ENCODE measurements at places on chromosomes 4 and X.

GRCh38 chr4:84901173-84901572 lies 65.3 kb downstream of the WDFY3 start:
- no peak for DNase-seq

- no peak for DNase-seq
Observed at GRCh38 chrX:5672099-5672498, 556.6 kb downstream of the NLGN4X start.

DNA sequence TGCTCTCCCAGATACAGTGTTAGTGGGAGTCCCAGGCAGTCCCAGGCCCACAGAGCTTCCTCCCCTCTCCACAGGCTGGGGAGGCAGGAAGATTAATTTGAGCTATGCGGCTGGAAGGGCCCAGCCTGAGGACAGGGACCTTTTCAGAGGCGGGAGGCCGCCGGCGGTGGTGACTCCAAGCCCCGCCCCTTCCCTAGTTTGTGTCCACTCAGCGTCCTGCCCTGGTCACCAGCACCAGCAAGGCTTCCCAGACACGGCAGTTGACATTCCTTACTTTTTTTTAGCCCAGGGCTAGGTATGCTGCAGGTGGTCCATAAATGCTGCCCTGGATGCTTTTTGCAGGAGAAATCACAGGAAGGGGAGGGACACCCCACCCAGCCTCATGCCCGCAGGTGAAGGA lies 67.7 kb upstream of the LRPAP1 start:
- DNase-seq: no peak

DNA sequence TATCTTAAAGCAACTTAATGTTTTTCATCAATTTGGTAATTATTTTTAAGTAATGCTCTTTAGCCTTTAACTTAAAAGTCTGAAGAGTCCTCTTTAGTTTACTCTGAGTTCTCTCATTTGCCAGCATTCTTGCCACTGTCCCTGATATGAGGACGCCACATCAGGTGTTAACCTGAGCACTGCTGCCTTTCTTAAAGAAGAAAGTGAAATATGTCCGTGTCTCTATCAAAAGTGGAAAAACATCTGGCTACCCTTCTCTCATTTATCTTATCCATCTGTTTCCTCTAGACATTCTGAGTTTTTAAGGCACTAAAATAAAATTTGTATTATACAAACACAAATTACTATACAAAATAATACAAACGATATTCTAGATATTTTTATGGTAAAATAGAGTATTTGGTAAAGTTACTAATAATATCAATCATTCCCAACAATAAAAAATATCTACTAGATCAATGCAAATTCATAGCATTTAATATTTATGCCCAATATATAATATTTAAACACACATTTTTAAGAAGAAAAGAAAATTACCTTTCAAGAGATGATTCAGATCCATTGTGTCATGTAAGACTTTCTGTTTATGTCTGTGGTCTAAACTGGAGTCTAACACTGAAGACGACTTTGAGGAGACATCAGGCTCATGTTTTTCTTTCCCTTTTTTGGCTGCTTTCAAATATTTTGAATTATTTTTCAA lies 14.0 kb downstream of the CFAP97 start:
- DNase-seq: no peak

All from renal pelvis (tissue), 12 donors.